ENCODE measurements at places on chromosomes 1 and 21. TPM values are rescaled to one million over a fixed set of nuclear protein-coding genes. Genes with fewer than 3 reads are reported as not detected.

CYB561D1 gene
- total RNA-seq: 5.5 TPM

MYOM3 gene
- 249 TPM for total RNA-seq

NPL gene
- 6.1 TPM for total RNA-seq

MTFR1L gene
- total RNA-seq: 187 TPM

E2F2 gene
- total RNA-seq: 0.30 TPM

SLAMF1 gene
- 1.0 TPM for total RNA-seq

APOBEC4 gene
- not detected for total RNA-seq

IL10 gene
- total RNA-seq: 0.43 TPM

NUF2 gene
- total RNA-seq: 0.24 TPM

OR6N1 gene
- total RNA-seq: not detected

PCBP3 gene
- 4.9 TPM for total RNA-seq

FAM151A gene
- total RNA-seq: 0.22 TPM

ELAPOR1 gene
- 0.30 TPM for total RNA-seq

KCNE2 gene
- 0.22 TPM for total RNA-seq

LZIC gene
- total RNA-seq: 29.7 TPM

HAO2 gene
- not detected for total RNA-seq

CFHR2 gene
- total RNA-seq: not detected

ASCL5 gene
- not detected for total RNA-seq

PTPRF gene
- total RNA-seq: 9.1 TPM

PLXNA2 gene
- 23.8 TPM for total RNA-seq

CLCNKA gene
- total RNA-seq: 1.2 TPM

AMY2A gene
- not detected for total RNA-seq

TMEM61 gene
- total RNA-seq: not detected

PPCS gene
- 44.3 TPM for total RNA-seq

All from cardiac septum (tissue), 1 donor.